ENCODE measurements at places on chromosomes 7 and 10.

DNA sequence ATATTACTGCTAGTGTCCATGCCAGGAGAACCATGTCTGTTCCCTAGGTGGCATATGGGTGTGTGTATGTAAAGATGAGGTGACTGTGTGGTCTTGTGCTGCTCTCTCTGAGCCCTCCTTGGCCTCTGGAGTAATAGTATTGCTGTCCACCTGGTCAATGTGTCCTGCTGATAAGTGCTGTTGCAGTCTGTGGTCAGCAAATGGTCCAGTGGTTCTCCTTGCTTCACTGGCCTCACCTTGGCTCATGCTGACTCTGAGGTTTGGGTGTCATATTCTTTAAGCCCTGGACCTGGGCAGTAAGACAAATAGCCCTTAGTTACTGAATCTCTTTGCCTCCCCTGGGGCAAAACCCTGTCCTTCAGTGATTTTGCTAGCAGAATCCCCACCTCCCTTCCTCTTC is 56.8 kb downstream of the TPST1 start:
- no peak for DNase-seq

DNA sequence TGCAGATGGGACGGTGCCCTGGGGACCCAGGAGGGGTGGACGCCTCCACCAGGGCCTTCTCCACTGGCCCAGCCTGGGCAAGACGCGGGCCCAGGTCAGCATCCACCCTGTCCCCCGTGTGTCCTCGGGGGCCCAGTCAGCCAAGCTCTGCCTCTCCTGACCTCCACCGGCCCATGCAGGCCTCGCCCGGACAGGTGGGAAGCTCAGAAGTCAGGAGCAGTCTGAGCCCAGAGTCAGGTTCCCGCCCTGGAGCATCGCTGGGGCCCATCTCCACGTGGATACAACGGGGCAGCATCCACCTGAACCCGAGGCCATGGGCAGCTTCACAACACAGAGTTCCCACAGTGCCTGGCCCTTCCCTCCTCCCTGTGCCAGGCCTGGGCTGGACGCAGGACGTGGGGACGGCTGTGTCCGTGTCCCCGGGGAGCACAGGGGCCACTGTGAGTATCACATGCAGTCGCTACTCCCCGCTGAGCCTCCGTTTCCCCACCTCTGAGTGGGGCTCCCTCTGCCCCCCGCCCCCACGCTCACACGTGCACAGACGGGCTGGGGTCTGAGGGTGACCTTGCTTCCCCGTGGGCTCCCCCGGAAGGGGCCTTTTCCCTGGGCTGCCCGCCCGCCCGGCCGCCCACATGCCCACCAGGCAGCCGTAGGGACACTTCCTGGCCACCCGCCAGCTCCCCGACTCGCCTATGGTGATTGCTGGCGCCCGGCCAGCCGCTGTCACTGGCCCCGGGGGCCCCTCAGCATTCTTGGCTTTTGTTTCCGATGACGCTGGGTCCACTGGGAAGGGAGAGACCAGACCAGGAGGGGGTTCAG is 64.3 kb downstream of the PDGFA start:
- DNase-seq, result no peak

- DNase-seq, result no peak
Measured at GRCh38 chr10:116245156-116245555, 27.9 kb downstream of the GFRA1 start.

- no peak for DNase-seq
Measured at GRCh38 chr10:100838986-100839385, 73.8 kb upstream of the SLF2 start.

DNA sequence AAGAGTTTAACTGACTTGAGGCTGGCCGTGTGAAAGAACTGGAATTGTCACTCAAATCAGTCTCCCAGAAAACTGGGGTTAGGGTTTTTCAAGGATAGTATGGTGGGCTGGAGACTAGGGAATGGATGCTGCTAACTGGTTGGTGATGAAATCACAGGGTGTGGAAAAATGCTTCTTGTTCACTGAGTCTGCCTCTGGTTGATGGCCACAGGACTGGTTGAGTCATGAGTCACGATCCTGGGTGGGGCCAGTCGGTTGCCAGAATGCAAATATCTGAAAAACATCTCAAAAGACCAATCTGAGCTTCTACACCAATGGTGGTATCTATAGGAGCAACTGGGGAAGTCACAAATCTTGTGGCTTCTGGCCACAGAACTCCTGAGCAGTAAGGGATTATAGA is 16.3 kb upstream of the BAMBI start:
- no peak for DNase-seq

DNA sequence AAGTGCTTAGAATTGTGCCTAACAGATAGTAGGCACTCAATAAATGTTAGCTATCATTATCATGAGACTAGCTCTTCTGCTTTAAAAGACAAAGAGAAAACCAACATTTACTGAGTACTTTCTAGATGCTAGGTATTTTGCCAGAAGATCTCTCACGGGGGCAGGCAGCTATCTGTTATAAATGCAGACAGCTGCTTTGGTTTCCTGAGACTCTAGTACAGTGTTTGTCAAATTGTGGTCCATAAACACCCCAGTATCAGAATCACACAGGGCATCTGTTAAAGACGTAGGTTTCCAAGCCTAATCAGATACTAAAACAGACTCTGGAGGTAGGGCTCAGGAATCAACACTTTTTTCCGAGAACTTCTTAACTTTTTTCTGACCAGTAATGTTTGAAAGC is 13.9 kb downstream of the FAM133B start:
- no peak for DNase-seq

DNA sequence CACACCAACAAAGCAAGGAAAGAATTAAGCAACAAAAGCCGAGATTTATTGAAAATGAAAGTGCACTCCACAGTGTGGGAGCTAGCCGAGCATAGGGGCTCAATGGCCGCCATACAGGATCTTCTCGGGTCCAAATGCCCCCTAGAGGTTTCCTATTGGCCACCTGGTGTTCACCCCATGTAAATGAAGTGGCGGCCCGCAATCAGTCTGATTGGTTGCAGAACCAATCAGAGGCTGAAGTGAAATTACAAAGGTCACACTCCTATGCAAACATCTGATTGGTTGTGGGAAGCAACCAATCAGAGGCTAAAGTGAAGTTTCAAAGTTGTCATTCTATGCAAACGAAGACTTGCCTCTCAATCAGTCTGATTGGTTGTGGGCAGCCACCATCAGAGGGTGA is 61.8 kb upstream of the SLC35B4 start:
- no peak for DNase-seq

DNA sequence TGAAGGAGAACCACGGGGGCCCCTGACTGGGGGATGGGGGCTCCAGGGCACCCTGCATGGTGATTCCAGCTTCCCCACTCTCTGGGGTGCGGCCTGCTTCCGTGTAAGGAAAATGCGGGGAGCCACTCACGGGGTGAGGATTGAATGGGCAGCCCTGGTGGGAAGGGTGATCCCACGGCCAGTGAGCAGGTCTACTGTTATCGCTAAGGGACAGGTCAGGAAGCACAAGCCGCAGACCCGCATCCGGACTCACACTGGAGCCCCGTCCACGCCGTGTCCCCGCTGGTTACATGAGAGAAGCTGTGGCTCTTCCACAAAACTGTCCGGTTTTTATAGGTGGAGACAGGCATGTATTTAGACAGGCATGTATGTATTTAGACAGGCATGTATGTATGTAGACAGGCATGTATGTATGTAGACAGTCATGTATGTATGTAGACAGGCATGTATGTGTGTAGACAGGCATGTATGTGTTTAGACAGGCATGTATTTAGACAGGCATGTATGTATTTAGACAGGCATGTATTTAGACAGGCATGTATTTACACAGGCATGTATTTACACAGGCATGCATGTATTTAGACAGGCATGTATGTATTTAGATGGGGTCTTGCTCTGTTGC is 5.7 kb downstream of the PSMG3 start:
- DNase-seq, result no peak

- no peak for DNase-seq
Measured at GRCh38 chr10:132412316-132413192, 15.6 kb downstream of the PWWP2B start.

DNA sequence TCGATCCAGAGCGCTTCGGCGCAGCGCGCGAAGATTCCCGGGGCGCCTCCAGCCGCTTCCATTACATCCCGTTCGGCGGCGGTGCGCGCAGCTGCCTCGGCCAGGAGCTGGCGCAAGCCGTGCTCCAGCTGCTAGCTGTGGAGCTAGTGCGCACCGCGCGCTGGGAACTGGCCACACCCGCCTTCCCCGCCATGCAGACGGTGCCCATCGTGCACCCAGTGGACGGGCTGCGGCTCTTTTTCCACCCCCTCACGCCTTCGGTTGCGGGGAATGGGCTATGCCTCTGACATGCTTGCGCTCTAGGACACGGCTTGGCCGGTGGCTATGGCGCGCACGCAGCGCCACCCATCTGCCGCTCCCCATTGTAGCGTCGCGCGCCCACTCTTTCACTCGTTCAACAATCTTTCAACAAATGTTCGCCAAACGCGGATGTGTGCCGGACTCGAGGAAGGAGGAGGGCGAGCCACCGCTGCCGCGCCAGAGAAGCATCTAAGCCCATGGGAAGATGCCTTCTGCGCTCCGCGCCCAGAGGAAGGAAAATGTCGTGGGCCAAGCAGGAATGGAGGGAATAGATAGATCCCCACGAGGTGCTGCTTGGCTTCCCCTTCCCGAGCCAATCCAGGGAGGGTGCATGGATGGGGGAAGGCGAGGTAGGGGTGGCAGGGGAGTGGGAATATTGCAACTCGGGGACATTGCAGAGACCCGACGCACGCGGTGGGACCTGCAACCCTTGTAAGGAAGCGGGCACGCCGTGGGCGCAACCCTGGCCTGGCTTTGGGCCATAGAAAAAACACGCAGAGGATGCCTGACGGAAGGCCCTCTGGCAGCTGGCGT is 5.1 kb upstream of the CYP26A1 start:
- peak; percentile 27 for DNase-seq

- DNase-seq, result no peak
Measured at GRCh38 chr7:68147614-68148238, 1151.1 kb downstream of the TYW1 start.

- no peak for DNase-seq
Measured at GRCh38 chr10:87696922-87697745, 37.5 kb downstream of the PAPSS2 start.

DNA sequence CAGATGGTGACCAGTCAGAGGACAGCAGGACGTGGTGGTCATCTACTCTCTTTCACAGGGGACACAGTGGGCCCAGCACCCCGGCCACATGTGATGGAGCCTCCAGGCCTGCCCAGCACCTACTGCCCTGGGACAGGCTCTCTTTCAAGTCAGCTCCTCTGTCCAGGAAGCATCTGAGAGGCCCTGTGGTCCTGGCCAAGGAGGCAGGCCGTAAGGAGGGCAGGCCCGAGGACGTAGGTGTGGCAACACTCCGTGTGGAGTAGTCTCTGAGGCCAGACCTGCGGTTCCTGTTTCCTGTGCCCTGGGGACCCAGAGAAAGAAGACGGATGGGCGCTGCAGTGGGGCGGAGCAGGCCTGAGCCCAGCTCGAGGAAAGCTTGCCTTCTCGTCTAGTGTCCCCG is 179.2 kb downstream of the EBF3 start:
- no peak for DNase-seq

GRCh38 chr7:38699471-38699870 is 68.3 kb upstream of the AMPH start:
- no peak for DNase-seq

DNA sequence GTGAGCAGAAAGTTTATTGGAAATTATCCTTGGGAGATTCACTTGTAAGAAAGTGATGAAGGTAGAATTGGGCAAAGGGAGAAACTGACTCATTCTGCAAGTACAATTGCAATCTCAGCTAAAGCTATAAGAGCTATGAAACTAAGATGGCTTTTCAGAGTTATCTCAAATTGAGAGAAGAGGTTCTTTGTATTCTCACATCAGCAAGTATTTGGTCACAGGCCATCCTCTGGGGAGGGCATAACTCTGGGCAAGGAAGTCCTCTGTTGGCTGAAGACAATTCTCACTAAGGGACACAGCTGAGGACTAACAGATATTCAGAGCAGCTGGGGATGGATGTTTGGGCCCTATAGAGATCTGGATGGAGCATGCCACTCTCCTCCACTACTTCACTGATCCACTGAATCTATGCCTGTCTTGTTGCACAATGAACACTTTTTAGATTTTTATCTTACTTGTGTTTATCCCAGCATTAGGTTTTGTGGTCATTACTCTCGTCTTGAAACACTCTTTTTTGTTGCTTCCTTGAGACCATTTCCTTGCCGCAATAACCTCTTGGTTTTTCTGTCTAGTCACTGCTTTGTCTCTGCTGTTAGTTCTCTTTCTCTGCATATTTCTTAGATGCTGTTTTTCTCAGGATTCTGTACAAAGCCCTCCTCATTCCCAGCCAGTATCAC is 115.1 kb downstream of the GNAI1 start:
- no peak for DNase-seq

GRCh38 chr7:116525298-116525912 is 569 bp downstream of the CAV1 start:
- DNase-seq, result peak; percentile 47

DNA sequence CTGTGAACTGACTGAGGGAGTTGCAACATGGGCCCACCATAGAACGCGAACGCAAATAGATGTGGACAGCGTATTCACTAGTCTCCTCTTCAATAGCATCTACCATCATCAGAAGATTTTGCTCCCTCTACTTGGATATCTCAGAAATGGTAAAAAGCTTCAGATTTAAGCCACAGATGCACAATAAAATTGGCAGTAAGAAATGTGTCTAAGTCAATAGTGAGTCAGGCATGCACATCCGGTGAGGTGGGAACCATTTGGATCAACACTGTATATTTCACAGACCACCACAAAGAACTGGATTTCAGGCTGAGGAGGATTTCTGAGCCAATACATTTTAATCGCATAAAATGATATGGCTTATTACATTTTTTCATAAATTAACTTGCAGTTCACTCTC is 111.5 kb upstream of the ADAM12 start:
- DNase-seq, result no peak

DNA sequence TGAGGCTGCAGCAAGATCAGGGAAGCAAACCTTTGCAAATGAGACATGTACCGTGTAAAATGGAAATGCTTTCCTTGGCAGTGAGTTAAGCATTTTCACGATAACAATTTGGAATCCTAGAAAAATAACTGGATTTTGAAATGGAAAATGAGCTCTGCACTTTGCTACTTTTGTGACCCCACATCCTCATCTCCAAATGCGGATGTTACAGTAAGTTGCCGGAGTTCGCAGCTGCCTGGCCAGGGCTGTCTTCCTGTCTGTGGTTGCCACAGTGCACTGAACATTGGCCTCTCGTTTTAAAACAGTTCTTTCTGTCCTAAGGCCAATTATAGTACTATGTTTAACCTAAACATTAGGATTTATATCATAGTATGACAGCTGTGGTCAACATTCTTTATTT is 136.2 kb upstream of the FZD8 start:
- no peak for DNase-seq

DNA sequence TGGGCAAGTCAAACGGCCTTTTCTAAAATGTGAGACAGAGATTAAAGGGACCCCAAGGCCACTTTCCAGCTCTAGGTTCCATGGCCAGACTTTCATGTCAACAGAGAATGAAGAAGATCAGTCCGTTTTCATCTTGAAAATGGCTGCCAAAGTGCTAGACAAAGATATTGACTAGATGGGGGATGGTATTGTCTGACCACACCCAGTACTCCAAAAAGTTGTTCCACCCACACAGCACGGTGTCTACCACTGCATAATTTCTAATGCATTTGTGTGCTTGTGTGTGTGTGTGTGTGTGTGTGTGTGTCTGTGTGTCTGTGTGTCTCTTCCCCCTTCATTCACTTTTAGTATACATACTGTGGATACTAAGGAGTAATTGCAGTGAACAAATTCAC is 1.3 kb downstream of the COL1A2 start:
- DNase-seq, result no peak
